ENCODE measurements at places on chromosomes 1 and 21.

DNA sequence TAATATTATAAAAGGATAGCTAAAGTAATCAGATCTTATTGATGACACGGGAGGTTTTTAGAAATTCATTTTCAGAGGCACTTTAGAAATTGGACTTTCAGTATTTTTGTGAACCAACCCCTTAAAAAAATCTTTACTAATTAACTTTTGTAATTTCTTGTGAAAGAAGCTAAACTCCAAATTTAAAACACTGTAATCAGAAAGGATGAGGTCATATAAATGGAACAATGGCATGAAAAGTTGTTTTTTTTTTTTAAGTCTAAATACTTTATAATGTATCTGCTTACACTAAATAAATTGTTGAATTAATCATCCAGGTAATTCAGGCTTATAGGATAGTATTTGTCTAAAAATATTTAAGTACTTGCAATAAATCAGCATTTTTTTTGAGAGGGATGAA lies 9.0 kb downstream of the ZBTB18 start:
- no peak for DNase-seq

- DNase-seq: no peak
Measured at GRCh38 chr1:30009720-30010119, 713.7 kb downstream of the MATN1 start.

- DNase-seq: no peak
Measured at GRCh38 chr1:8711151-8711550, 106.3 kb downstream of the RERE start.

GRCh38 chr1:115069659-115070308 lies 19.5 kb downstream of the TSPAN2 start:
- no peak for DNase-seq

- no peak for DNase-seq
Measured at GRCh38 chr1:205805082-205805711, 7.8 kb downstream of the SLC41A1 start.

GRCh38 chr1:192598589-192598988 lies 23.0 kb downstream of the RGS1 start:
- DNase-seq: no peak

DNA sequence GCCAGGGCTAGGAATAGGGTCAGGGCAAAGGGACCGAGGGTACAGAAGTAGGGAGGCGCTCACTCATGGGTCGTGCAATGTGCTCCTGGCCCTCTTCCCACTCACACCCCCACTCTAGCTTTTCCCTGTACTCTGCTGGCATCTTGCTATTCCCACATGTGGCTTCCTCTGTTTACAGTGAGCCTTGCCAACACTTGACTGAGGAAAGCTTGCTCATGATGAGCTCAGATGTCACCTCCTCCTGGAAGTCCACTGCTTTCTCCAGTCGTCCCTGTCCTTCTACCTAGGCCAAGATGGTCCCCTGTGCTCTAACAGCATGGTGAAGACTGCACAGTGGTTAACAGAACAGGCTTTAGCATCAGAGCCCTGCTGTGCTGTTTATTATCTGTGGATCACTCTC lies 8.0 kb upstream of the RIMS3 start:
- no peak for DNase-seq

DNA sequence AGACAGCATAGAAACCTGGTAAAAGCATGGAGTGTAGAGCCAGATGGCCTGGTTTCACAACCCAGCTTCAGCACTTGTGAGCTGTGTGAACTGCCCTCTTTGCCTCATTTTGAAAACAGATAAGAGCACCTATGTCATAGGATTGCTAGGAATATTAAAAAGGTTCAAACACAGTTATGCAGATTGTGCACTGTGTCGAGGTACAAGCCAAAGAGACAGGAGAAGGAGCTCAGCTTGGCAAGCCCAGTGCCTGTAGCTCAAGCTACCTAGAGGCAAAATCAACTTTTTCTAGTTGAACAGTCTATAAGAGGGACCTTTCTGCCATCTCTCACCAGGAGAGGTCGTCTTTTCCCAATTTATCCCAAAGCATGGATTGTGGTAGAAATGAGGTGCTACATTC lies 5.0 kb downstream of the CHODL start:
- no peak for DNase-seq

GRCh38 chr1:9716404-9717192 lies 65.1 kb downstream of the PIK3CD start:
- no peak for DNase-seq

DNA sequence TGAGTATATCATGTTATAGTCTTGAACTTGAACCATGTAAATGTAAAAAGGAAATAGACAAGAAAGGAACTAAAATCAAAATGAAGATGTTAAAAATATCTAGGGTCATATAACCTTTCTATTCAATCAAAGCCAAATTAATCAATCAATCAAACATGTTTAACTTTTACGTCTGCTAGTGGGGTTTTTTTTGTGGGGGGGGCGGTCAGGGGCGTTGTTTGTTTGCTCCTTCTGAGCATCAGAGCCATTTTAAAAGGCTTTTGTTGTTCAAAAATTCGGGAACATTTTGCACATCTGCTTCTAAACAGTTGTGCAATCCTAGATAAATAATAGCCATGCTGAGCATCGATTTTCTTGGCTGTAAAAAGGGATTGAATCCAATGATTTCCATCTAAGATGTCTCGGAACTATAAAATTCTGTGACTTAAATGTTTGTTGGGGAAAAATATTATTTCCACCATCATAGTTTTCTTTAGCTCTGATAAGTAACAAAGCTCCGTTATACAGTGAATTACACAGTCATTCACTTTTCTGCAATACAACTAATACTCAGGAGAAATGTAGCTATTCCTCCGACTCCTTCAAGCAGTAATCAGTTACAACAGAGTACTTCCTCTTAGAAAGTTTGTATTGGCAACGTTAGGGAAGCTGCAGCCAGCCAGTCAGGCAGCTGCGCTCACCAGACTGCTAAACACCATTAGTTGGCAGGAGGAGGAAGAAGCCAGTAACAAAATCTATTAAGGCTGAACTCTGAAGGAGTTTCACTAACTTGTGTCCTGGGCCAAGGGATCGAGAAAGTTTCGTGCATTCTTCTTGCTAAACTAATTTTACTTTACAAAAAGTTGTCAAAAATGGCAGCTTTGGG lies 2.2 kb downstream of the SPATA6 start:
- DNase-seq: no peak

DNA sequence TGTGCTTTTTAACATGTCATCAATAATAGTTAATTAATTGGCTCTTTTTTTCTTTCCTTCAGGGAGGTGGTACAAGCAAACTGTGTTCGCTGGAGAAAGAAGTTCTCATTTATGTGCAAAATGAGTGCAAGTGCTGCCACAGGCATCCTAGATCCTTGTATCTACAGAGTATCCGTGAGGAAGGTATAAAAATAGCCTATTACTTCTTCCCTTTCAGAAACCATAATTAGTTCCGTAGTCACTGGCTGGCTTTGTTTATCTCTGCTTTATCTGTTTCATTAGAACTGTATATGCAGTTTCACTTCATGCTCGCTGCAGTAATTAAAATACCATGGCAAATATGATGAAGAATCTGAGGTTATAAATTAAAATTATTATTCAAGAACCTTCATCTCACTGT lies 40.6 kb downstream of the EEIG2 start:
- no peak for DNase-seq

GRCh38 chr1:150321826-150322166 lies 463 bp downstream of the PRPF3 start:
- DNase-seq: no peak

DNA sequence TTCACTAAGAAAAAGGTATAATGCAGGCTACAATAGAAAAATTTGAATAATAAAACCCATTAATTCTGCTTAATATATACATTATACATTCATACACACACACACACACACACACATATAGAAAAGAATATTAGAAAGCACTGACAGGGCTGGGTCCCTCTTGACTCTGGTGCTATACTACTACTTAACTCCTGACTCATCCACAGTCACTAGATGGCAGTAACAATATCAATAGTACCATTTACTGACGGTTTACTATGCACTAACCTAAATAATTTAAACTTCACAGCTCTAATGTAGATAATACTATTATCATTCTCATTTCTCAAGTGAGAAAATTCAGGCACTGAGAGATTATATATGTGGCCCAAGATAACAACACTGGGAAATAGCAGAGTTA lies 87.5 kb downstream of the COP1 start:
- DNase-seq: no peak

- no peak for DNase-seq
Measured at GRCh38 chr1:75330624-75331023, 196.4 kb downstream of the LHX8 start.

- no peak for DNase-seq
Measured at GRCh38 chr1:27353629-27354028, 11.8 kb downstream of the SYTL1 start.

DNA sequence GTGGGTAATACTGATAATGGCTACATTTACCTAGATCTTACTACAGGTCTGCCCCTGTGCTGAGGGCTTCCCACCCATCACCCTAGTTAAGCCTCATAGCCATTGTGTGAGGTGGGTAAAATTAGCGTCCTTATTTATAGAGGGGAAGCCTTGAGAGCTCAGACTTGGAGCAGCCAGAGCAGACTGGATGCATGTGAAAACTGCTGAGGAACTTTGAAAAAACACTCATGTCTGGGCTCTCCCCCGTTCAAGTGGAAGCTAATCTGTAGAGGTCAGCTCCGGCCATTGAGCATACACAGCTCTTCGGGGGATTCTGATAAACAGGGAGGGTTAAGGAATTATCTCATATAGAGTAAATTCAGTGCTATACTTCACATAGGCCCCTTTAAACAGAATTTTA lies 389.7 kb downstream of the RPS6KC1 start:
- DNase-seq: no peak

- DNase-seq: no peak
Measured at GRCh38 chr1:157400766-157401165, 151.5 kb downstream of the FCRL5 start.

Data from stimulated activated CD8-positive, alpha-beta memory T cell treated with anti-CD3 and anti-CD28 coated beads, Interleukin-15, amount 100 ng/mL, for 1 hour (primary cell).